Fibroblast of lung (primary cell): ENCODE measurements at places on chromosomes 3 and 15. TPM values are rescaled to one million over a fixed set of nuclear protein-coding genes. Genes with fewer than 3 reads are reported as not detected.

- no peak overlapping the region for H3K4me3 ChIP-seq
- H3K4me1 ChIP-seq = no peaks in the 10 kb centered on the region
- no peaks in the 10 kb centered on the region for H3K27me3 ChIP-seq
- no peak overlapping the region for H3K27ac ChIP-seq
- no peak for DNase-seq
Observed at GRCh38 chr15:75989045-75989444, 23.2 kb downstream of the NRG4 start.

DNA sequence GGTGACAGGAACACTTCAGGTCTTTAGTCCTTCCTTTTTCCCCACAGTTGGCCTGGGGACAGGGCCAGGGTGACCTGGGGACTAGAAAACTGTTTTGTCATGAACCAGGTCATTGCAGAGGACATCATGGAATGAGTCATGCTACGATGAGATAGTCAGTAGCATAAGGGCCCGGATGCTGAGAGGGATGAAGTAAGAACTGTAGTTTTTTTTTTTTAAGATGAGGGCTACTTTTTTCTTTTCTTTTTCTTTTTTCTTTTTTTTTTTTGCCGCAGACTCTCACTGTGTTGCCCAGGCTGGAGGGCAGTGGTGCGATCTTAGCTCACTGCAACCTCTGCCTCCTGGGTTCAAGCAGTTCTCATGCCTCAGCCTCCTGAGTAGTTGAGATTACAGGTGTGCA lies 8.0 kb downstream of the MAP2K5 start:
- H3K27me3 ChIP-seq = no peaks in the 10 kb centered on the region
- H3K4me1 ChIP-seq = no peaks in the 10 kb centered on the region
- H3K27ac ChIP-seq = no peak overlapping the region
- H3K4me3 ChIP-seq = no peak overlapping the region
- DNase-seq = peak; percentile 10
- peaks cover 2% of the 10 kb centered on the region for H3K36me3 ChIP-seq

- H3K36me3 ChIP-seq = peaks cover 2% of the 10 kb centered on the region
- no peak overlapping the region for H3K4me3 ChIP-seq
- no peak for DNase-seq
Observed at GRCh38 chr3:195179776-195180489, 91.0 kb downstream of the XXYLT1 start.

GRCh38 chr3:134084242-134084950 lies 54.7 kb upstream of the SLCO2A1 start:
- H3K4me3 ChIP-seq = no peak overlapping the region
- DNase-seq = no peak
- H3K4me1 ChIP-seq = no peaks in the 10 kb centered on the region
- no peak overlapping the region for H3K27ac ChIP-seq
- H3K27me3 ChIP-seq = no peaks in the 10 kb centered on the region

DNA sequence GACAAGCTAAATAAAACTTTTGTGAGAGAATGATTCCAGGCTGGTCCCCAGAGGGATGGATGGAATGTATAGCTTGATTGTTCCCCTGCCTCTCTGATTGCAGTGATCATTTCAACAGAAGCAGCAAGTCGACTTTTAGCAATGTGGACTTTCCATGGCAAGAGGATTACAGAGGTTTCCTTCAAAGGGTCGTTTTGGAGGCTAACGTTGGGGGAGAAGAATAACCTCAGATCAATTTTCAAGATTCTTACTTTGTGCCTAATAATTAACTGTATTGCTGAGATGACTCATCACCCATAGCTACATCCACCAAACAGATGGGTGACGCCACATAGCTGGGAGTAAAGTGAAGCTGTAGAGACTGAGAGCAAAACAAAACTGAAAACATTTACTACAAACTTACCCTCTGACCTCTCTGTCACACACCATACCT lies 79.9 kb downstream of the GTPBP8 start:
- no peak overlapping the region for H3K27ac ChIP-seq
- DNase-seq = peak; percentile 56
- no peaks in the 10 kb centered on the region for H3K27me3 ChIP-seq
- no peak overlapping the region for H3K4me3 ChIP-seq
- H3K36me3 ChIP-seq = no peaks in the 10 kb centered on the region

- peaks cover 4% of the 10 kb centered on the region for H3K36me3 ChIP-seq
- no peaks in the 10 kb centered on the region for H3K4me1 ChIP-seq
- no peak overlapping the region for H3K27ac ChIP-seq
Observed at GRCh38 chr3:196471551-196471950, 32.0 kb downstream of the RNF168 start.

- H3K4me1 ChIP-seq = no peaks in the 10 kb centered on the region
- no peaks in the 10 kb centered on the region for H3K36me3 ChIP-seq
- H3K27ac ChIP-seq = no peak overlapping the region
- no peak overlapping the region for H3K4me3 ChIP-seq
- DNase-seq = no peak
Observed at GRCh38 chr3:64410226-64410625, 185.0 kb upstream of the PRICKLE2 start.

DNA sequence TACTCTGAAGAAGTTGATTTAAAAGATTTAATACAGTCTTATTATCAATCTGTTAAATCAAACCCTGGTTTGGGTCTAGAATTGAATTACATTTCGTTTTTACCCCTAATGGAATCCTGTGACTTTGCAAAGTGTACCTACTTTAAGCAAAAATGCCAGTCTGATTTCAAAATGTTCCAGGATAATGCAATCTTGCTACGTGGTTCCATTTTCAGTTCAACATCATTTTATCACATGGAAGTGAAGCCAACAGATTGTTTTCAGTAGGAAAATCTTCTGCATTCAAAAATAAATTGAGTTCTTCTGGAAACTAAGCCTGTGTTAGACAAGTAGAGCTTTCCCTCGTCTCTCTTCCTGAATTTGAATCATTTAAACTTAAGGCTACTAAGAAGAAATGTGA lies 356.4 kb downstream of the CHST2 start:
- H3K4me3 ChIP-seq = no peak overlapping the region
- H3K4me1 ChIP-seq = no peaks in the 10 kb centered on the region
- H3K27me3 ChIP-seq = no peaks in the 10 kb centered on the region

DNA sequence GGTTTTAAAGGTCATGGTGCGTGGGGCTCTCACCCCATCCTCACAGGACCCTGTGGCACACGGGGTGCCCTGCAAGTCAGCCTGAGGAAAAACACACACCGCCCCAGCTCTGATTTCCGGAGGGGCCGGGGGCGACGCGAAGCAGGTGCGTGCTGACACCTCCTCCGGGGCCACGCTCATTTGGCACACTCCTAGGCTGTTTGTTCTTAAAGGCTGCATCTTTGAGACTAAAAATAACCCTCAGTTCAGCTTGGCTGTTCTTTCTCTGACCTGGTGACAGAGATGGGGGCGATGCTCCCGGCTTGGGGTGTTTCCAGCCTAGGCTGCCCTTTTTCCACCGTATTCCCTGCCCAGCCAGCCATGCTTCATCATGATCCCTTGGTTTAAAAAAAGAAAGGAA lies 141.5 kb upstream of the TPM1 start:
- H3K4me3 ChIP-seq = no peak overlapping the region
- no peaks in the 10 kb centered on the region for H3K36me3 ChIP-seq
- DNase-seq = no peak
- H3K27ac ChIP-seq = no peak overlapping the region

DNA sequence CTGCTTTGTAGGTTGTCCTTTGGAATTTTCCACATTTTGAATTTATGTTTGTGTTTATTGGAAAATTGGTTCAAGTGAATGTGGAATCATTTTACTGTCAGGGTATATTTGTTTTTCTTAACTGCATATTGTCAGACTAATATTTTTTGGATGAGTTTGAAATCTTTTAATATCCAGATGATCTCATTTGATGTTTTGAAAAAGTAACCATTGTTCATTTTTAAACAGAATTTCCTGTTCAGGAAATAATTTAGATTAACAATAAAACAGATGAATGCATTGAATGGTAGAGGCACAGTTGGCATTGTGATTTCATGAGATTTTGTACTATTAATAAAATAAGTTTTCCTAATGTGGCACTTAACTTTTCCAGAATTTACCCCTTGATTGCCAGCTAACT lies 15.5 kb downstream of the TRAK1 start:
- DNase-seq = no peak
- H3K27ac ChIP-seq = no peak overlapping the region
- H3K27me3 ChIP-seq = no peaks in the 10 kb centered on the region
- H3K36me3 ChIP-seq = no peaks in the 10 kb centered on the region
- H3K4me1 ChIP-seq = peaks cover 4% of the 10 kb centered on the region

- H3K27me3 ChIP-seq = no peaks in the 10 kb centered on the region
- H3K27ac ChIP-seq = peak overlapping the region; percentile 75
- H3K4me1 ChIP-seq = peaks cover 21% of the 10 kb centered on the region
Observed at GRCh38 chr15:74317820-74318375, 49.5 kb downstream of the CYP11A1 start.

NGLY1 gene
- 32.1 and 34.0 TPM in 2 replicates for total RNA-seq

FES gene
- total RNA-seq = 23.4 and 31.2 TPM in 2 replicates

GOLGA8N gene
- 3.6 TPM in 2 replicates for total RNA-seq

LTK gene
- total RNA-seq = under 0.01 and 0.99 TPM in 2 replicates
